ENCODE measurements at places on chromosomes 12 and 14.
A peak's percentile ranks its signal among the peaks of the same experiment; 100 is the strongest.

GRCh38 chr14:49934646-49935045 lies 41.8 kb downstream of the ARF6 start:
- no peak for DNase-seq

DNA sequence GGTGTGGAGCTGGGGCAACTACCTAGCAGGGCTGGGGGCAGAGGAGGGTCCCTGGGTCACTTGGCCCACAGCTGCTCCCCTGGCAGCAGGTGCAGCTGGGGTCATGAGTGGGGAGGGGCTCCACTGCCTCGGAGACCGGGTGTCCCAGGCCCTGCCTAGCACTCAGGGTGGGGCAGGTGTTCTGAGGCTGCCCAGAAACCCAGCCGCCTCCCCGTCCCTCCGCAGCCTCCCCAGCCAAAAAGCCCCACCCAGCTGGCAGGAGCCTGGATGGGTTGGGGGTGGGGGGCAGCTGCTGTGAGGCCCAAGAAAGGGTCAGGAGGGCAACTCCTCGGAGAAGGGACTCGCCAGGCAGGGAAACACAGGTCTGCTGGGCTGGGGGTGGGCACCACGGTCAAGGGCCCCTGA lies 11.2 kb downstream of the AHNAK2 start:
- DNase-seq, result no peak

GRCh38 chr14:37746140-37746832 lies 150.9 kb downstream of the TTC6 start:
- DNase-seq, result no peak

- no peak for DNase-seq
These were observed 539.6 kb downstream of the MED13L start for GRCh38 chr12:115737895-115738294.

DNA sequence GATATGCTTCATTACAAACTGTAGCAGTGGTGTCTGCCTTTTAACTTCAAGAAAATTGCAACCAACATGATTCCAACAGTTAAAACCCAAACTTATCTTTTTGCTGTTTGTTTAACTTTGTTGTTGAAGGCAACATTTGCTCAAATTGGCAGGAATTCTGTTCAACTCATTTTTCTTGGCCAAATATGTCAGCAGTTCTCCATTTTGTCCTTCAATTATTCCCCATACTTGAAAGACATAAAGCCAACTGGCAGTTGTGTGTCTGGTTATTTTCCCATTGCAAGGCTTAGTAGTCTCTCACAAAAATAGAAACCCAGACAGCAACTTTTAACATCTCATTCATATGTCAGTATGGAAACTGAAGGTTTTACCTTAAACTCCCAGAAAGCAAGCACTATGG lies 146.3 kb downstream of the LRIG3 start:
- no peak for DNase-seq

GRCh38 chr14:35509846-35510245 lies 24.1 kb upstream of the INSM2 start:
- DNase-seq, result no peak

- peak; percentile 95 for DNase-seq
These were observed at the start of the genes CCDC92 and ZNF664 for GRCh38 chr12:123972457-123973401. TSS of gene CCDC92 (minus strand) at chr12:123972831. CDS start at chr12:123944305, 28,526 bp downstream. TSS of gene ZNF664 (plus strand) at chr12:123973215. CDS start at chr12:124012145, 38,930 bp downstream.

DNA sequence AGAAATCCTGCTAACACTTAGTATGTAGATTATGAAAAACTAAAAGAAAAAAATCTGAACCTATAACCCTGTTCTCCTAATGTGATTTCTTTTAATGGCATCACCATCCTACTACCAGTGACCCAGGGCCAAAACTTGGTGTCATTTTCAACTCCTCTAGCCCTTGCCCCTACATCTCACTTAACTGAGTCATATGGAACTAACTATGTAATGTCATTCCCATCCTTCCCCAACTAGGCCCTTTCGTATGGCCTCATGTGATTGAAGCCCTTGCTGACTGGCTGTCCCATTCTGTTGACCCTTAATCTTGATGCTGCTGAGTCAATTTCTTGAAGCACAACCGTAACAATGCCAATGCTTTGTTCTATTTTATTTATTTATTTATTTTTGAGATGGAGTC lies 7.6 kb downstream of the DMAC2L start:
- no peak for DNase-seq

- DNase-seq, result no peak
These were observed 848.4 kb upstream of the FBXO33 start for GRCh38 chr14:40280652-40281051.

- no peak for DNase-seq
These were observed 6.2 kb downstream of the KLHDC2 start for GRCh38 chr14:49774106-49774505.

DNA sequence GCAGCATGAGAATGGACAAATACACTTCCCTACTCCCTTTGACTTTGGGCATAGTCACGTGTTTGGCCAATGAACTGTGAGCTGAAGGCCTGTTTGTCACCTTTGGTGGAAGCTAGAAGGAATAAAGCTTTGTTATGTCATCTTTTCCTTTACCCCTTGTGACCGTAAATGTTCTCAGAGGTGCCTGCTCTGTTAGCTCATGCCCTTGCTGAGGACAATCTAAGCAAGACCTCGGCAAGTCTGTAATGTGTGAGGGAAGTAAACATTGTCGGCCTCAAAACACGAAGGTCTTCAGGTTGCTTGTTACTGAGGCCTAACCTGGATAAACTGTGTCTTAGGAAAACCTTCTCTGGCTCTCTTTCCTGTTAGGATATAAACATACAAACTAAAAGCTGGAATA lies 354.2 kb downstream of the TMEM132D start:
- DNase-seq, result no peak

DNA sequence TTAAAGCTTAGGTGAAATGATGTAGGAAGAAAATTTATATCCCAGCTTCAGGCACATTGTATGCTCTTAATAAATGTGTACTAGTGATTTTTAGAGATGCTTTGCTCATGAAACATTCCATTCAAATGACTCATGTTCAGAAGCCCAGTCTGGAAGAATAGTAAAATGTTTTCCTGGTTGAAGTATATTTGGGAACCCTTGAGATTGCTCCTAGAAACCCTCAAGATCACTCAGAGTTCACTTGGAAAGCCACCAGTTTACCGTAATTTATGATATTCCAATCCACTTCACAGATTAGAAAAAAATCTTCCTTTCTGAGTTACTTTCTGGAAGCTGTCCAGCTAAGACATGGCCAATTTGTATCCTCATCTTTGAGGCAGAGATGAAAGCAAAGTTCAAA lies 186.4 kb downstream of the SYT10 start:
- DNase-seq, result no peak
